ENCODE measurements at places on chromosomes 1 and 21.

GRCh38 chr1:214423045-214423444, 128.4 kb downstream of the PTPN14 start:
- no peak for DNase-seq

GRCh38 chr21:17798796-17799195, 20.4 kb downstream of the C21orf91 start:
- no peak for DNase-seq

- no peak for DNase-seq
Measured at GRCh38 chr1:156641761-156642264, at the start of gene BCAN. Gene BCAN, plus strand, starts transcription at chr1:156642117. Its CDS starts 3,938 bp downstream, at chr1:156646055.

- DNase-seq, result no peak
Measured at GRCh38 chr1:153049211-153049610, 8.1 kb downstream of the SPRR2A start.

GRCh38 chr1:906600-907420, 16.9 kb upstream of the SAMD11 start:
- DNase-seq, result peak; percentile 46

All from breast epithelium (tissue), 4 donors.